Stimulated activated CD4-positive, alpha-beta T cell treated with anti-CD3 and anti-CD28 coated beads, Interleukin-12 subunit alpha, Interleukin-12 subunit beta, amount 100 ng/mL, for 48 hours (primary cell): ENCODE measurements at places on chromosomes 2 and 18.

DNA sequence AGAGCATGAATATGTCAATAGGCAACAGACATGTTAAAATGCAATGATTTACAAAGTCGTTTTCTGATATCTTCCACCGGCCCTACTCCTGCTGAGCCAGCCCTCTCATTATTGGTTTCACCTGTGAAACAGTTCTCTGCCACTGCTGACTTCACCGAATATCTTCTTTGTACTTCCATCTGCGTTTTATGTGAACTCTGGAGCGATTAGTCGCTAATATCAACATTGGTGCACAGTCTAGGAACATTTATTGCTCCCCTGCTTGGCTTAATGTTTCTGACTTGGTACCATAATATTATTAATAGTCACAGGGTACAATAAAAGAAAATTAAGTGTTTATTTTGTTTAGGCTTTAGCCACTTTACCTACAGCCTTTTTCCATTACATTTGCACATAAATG, 105.5 kb downstream of the NCKAP5 start:
- DNase-seq: no peak

DNA sequence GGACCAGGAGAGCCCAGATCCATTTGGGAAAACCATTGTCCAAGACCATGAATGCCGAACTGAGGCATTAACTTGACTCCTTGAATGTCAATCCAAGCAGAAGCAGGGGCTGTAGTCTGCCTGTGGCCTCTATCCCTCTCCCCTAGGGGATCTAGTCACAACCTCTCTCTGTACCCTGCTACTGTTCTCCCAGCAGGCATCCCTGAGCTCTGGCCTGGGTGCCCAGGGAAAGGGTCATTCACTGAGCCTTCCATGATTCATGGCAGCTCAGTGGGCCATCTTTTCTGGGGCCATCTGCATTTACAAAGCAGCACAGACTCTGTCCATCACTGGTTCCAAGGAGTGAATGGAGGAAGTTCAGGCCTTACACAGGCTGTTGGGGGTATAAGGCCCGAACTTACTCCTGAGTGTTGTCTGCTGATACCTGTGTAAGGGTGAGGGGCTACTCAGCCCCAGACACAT, 151.8 kb downstream of the ZFP36L2 start:
- no peak for DNase-seq

GRCh38 chr2:1622521-1623200, 121.7 kb downstream of the PXDN start:
- no peak for DNase-seq

- no peak for DNase-seq
Measured at GRCh38 chr2:235113854-235114253, 162.0 kb downstream of the SH3BP4 start.

DNA sequence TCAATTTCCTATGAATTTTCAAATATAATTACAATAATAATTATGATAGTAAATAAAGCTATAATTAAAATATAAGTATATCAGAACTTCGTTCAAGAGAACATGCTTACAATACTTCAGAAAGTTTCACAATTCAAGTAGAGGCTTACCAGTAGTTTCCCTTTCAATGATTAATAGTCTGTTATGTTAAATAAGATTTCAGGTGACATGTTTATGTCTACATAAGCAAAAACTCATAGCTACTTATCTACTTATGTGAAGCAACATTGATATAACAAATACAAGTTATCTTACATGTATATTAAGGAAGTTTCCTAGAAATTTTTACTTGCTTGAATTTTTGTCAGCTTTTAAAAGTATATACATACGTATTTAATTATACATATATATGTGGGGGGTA, 4.5 kb upstream of the COL3A1 start:
- no peak for DNase-seq

GRCh38 chr2:55500025-55500424, 19.5 kb upstream of the CFAP36 start:
- DNase-seq: no peak

- no peak for DNase-seq
Measured at GRCh38 chr2:39855856-39856255, 76.8 kb upstream of the THUMPD2 start.

DNA sequence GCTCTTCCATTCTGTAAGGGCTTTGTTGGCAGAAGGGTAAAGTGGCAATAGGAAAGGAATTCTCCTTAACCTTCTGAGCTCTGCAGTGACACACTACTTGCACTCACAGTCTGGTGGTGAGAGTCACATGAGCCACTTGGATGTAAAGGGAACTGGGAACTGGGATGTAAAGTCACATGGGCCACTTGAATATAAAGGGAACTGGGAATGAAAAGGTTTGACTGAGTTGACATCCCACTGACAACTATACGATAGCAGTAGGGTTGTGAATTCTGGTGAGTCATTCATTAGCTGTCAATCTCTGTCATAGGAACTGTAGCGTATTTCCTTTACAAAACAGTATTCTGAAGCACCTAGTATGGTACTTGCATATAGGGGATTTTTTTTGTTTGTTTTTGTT, 5.5 kb downstream of the RPE start:
- no peak for DNase-seq

DNA sequence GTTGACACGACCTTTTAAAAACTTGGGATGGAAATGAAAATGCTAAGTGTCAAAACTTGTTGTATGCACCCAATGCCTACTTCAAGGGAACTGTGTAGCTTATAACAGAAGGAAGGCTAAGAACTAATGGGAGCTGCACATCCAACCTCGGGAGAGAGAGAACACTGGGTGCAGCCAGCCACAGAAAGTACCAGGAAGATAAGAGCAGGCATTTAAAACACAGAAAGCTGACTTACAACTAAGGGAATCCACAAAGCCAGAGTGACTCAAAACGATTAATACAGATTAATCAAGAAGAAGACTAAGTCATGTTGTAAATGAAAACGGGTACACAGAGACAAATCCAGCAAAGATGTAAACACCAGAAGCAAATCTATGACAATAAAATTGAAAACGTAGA, 113.4 kb downstream of the HDAC4 start:
- no peak for DNase-seq

DNA sequence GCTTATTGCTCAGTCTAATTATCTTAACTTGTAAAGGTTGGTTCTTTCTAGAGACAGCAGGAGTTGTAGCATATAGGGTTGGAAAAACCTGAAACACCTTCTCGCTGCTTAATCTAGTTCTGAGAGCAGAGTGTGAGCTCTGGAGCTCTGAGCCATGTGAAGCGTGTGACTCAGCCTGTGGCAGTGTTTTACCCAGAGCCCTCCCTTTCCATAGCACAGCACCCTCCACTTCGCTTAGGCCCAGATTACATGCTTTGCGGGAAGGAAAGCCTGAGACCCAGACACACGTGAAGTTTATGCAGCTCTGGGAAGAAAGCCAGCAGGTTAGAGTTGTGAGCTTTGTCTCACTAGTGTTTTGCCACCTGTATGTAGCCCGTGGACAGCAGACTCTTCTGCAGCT, 74.5 kb downstream of the INPP4A start:
- DNase-seq: no peak

DNA sequence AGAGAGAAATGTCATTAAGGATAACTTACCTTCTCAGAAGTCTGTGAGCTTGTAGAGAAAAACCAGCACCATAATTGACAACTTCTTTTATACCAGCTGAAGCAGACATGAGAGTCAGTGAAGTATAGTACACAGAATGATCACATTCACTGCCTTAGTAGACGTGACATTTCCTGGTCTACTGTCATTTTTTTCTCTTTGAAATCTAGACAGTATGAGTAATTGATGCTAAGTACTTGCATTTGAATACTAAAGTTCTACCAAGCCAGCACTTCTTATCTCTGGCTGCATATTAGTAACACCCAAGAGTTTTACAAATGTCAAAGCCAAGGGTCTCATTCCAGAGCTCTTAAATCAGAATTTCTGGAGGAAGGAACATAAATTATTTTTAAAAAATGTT, 25.4 kb upstream of the ACADL start:
- no peak for DNase-seq

DNA sequence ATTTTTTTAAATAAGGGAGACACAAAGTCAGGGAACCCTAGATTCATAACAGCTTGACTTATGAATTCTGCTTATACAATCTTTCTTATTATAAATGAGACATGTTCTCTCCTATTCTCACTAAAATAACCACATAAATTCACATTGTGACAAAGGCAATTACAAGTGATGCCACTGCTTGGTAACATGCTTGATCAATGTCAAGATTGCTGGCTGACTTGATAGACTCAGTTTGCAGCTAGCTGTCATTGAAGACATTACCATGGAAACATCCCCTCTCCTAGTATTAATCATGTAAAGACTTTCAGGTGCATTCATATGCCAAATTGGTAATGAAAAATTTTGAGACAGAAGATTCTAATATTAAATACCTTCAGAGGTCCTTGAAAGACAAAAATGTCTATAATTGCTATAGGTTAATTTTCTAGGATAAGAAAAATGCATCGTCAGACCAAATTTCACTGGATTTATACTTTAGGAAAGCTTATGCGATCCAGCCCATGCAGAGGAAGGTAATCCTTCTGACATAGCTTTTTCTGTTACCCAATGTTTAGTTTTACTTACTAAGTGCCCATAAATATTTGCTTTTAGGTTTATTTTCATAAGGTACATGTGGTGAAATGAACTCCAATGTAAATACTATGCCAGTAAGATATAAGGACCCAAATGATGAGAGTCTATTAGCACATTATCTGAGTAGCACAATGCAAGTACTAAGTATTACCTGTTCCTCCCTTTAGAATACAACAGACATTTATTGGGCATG, 32.6 kb upstream of the ENOSF1 start:
- no peak for DNase-seq

DNA sequence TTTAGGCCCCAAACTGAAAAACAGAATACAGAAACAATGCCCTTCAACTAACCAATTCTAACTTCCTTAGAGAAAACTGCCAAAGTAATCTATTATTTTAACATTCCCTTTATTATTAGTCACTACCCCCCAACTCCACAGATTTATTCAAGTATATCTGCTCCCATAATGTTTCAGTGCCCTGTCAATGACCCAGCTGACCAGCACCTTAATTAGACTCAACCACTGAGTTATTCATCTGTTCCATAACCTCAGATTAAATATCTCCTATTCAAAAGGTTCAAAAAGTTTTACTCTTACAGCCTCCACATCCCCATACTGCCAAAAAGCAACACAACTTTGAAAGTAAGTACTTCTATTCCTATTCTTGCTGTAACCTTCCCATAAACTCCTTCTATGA, 202.4 kb downstream of the EXOC6B start:
- no peak for DNase-seq

GRCh38 chr2:80403081-80403480, 98.5 kb upstream of the LRRTM1 start:
- no peak for DNase-seq

DNA sequence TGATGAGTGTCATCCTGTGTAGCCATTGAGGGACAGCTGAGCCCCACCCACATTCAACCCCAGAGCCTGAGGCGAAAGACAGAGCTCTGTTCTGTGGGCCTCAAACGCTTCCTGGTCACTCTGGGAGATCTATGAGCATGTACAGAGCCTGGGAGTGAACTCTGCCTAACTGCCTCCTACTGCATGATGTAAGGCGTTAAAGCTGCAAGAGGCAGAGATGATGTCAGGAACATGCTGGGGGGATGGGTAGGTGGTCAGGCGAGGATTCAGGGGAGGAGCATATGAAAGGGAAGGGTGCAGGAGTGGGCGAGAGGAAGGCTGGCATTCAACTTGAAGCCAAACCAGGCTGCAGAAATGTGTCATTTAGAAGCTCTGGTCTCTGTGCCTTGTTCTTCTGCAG, 181.0 kb downstream of the TFCP2L1 start:
- DNase-seq: no peak

DNA sequence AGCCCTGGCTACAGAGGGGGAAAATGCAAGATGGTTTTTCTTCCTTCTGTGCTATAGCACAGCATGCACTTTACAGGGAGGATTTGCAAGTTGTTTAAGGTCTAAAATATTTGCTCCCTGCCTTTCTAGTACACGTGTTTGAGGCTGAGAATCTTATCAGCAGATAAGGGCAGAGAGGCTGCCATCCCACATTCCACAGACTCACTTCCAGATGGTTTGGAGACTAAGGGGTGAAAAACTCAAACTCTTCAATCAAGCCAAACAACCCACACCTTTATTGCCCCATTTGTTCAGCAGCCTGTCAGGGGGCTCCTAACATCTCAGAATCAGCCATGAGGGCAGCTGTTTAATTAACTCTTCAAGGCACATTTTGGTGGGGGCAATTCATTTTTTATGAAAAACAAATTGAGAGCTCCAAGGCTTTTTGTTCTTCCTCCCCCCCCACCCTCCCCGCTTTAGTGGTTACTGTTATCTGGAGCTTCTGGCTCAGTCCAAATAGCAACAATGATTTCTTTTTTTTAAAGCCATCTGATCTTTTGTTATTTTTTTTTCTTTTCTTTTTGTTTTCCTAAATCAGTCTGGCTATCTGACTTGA, 242.6 kb upstream of the NT5C1B start:
- no peak for DNase-seq

DNA sequence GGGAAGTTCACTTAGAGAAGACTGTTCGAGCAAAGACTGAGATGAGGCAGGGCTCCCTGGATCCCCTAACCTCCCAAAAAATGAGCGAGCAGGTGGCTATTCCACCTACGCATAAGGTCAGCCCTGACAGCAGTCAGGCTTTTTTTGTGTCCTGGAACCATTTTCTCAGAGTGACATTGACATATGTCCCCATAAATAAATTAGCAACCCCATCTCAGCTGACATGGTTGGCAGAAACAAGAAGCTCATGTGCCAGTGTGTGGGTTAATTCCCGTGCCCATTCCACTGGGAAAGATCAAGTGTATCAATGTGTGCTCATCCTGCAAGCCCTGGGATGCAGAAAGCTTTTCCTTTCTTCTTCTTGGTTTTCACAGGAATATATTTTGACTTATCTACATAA, 740.4 kb upstream of the CELF4 start:
- no peak for DNase-seq

- DNase-seq: no peak
Measured at GRCh38 chr2:195411219-195411687, 245.8 kb upstream of the SLC39A10 start.

DNA sequence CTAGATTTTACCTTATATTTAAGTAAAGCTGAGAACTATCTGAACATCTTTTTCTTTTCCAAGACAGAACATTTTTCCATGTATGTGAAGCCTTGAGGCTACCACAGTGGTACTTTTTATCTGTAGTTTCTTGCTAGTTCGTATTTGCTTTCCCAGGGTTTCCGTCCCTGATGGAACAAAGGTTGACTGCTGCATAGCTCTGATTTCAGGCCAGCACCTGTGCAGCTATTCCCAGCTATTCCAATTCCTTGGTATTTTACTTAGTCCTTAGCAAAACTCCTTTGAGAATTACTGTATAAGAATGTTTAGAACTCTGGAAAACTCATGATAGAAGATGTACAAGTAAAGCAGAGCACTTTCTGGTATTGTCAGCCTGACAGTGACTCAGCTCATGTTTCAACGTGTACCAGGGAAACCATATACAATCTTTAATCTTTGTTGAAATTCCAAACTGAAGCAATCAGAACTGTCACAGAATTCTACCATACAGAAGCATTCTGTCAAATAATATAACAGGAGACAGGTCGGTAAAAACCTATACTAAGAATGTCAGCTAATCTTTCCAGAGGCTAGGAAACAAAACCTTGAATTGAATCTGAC, 162.2 kb downstream of the PKP4 start:
- DNase-seq: no peak
